ENCODE measurements at places on chromosomes 7 and 10.
A peak's percentile ranks its signal among the peaks of the same experiment; 100 is the strongest.

DNA sequence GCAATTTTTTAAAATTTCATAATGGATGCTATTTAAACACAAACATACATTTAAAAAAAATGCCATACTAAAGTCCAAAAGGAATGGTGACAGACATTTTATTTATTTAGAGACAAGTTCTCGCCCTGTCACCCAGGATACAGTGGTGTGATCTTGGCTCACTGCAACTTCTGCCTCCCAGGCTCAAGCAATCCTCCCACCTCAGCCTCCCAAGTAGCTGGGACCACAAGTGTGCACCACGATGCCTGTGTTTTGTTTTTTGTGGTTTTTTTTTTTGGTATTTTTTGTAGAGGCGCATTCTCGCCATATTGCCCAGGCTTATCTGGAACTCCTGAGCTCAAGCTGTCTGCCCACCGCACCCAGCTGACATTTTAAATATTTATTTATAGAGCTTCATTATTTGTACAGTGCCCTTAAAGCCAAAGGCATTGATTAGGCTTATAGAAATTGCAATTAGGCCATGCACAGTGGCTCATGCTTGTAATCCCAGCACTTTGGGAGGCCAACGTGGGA is 703.5 kb downstream of the AUTS2 start:
- no peak for DNase-seq
- no peaks in the 10 kb centered on the region for H3K36me3 ChIP-seq
- peaks cover 4% of the 10 kb centered on the region for H3K27me3 ChIP-seq
- H3K27ac ChIP-seq: no peak overlapping the region
- H3K4me3 ChIP-seq: no peak overlapping the region

DNA sequence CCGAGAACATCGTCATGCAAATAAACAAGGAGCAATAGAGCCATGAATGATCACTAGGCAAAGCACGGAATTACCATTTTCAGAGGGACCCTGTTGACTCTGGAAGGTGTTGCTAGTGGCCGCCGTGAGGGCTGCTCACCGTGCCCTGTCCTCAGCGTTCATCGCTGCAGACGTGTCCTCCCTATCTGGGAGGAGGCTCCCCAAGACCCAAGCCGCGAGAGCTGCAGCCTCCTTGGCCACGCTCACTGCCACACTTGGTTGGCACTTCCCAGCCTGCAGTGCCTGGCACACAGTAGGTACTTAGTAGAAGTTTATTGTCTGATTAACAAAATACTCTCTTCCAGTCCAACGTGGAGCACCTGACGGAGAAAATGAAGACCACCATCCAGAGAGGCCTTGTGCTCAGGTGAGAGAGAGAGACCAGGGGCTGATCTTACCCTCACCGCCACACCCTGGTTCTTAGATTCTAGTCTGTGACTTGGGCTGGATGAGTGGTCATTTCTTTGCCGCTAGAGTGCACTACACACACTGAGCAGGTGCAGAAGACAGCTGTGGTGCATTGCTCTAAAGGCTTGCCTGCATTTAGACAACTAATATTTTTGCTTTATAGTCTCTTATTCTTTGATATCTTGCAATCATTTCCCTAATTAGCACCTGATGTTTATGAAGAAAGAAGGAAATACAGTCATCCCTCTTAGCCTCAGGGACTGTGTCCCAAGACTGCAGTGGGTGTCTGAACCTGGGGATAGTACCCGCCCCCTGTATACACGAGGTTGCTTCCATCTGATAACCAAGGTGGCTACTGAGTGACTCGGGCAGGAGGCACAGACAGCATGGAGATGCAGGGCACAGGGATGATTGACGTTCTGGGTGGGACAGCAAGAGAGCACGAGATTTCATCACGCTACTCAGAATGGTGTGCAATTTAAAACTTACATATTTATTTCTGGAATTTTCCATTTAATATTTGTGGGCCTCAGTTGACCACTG is 40.3 kb downstream of the PITRM1 start:
- H3K27me3 ChIP-seq: no peaks in the 10 kb centered on the region
- H3K4me3 ChIP-seq: no peak overlapping the region
- H3K4me1 ChIP-seq: no peaks in the 10 kb centered on the region

GRCh38 chr10:123101872-123102271 is 33.9 kb upstream of the HMX3 start:
- H3K27me3 ChIP-seq: peaks cover 5% of the 10 kb centered on the region
- H3K4me3 ChIP-seq: no peak overlapping the region
- H3K27ac ChIP-seq: no peak overlapping the region
- no peak for DNase-seq

- DNase-seq: no peak
- H3K27me3 ChIP-seq: no peaks in the 10 kb centered on the region
- H3K4me3 ChIP-seq: no peak overlapping the region
- H3K4me1 ChIP-seq: no peaks in the 10 kb centered on the region
- no peaks in the 10 kb centered on the region for H3K36me3 ChIP-seq
Observed at GRCh38 chr10:17109475-17110207, 20.0 kb downstream of the CUBN start.

GRCh38 chr7:141676618-141677017 is 25.3 kb downstream of the DENND11 start:
- H3K27ac ChIP-seq: no peak overlapping the region
- peaks cover 22% of the 10 kb centered on the region for H3K36me3 ChIP-seq
- peaks cover 7% of the 10 kb centered on the region for H3K4me1 ChIP-seq

GRCh38 chr10:65753532-65753931 is 1172.3 kb upstream of the LRRTM3 start:
- no peak overlapping the region for H3K27ac ChIP-seq
- H3K4me1 ChIP-seq: no peaks in the 10 kb centered on the region
- H3K27me3 ChIP-seq: no peaks in the 10 kb centered on the region

DNA sequence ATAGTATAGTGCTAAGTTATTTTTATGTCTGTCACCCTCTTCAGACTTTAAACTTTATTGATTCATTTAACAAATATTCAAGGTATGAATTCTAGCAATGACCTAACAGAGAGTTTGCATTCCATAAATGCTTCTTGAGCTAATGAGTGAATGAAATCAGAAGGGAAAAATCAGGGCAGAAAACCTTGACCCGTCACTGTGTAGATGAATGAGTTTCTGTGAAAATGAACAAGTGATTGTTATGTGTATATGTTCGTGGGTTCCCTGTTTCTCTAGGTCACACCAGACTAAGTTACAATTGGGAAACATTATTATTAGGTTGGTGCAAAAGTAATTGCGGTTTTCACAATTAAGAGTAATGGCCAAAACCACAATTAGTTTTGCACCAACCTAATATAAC is 30.1 kb downstream of the APBB1IP start:
- H3K27me3 ChIP-seq: no peaks in the 10 kb centered on the region
- H3K27ac ChIP-seq: no peak overlapping the region
- peaks cover 3% of the 10 kb centered on the region for H3K4me1 ChIP-seq
- H3K4me3 ChIP-seq: no peak overlapping the region
- H3K36me3 ChIP-seq: no peaks in the 10 kb centered on the region

GRCh38 chr10:44180321-44181168 is 204.4 kb downstream of the CXCL12 start:
- H3K27me3 ChIP-seq: no peaks in the 10 kb centered on the region
- no peak overlapping the region for H3K27ac ChIP-seq
- no peaks in the 10 kb centered on the region for H3K4me1 ChIP-seq
- H3K4me3 ChIP-seq: no peak overlapping the region

GRCh38 chr7:96697822-96698221 is 11.8 kb downstream of the SEM1 start:
- no peak overlapping the region for H3K4me3 ChIP-seq

DNA sequence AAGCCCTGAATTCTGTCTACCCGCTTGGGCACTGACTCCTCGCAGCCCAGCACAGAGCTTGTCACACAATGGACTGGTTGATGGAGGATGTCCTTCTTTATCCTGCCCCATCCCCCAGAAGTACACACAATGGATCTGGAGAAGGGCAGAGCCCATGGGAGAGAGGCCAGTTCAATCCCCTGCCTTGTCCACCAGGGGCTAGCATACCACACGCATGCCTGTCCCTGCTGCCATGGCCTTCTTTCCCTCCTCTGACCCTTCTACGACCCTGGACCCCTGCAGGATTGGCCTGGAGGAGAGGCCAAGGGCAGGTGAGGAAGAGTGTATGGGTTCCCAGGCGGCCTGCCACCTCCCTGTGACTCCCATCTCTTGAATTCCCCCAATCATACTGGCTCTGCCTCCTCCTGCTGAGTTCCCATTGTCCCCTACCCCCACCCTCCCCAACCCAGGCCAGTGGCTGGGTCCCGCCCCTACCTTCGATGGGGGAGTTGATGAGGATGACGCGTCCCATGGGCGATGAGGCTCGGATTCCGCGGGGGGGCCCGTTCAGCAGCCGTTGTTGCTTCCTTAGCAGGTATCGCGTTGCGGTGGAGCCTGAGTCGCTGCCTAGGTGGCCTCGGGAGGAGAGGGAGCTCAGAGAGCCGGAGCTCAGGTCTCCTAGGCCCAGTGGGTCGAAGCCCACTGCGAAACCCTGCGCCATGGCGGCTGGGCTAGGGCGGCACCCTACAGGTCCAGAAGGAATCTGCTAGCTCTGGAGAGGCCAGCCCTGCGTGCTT is 1.2 kb downstream of the PDZD7 start:
- H3K4me1 ChIP-seq: peaks cover 36% of the 10 kb centered on the region
- DNase-seq: no peak
- no peak overlapping the region for H3K4me3 ChIP-seq
- peaks cover 49% of the 10 kb centered on the region for H3K27me3 ChIP-seq
- H3K27ac ChIP-seq: no peak overlapping the region
- H3K36me3 ChIP-seq: no peaks in the 10 kb centered on the region

GRCh38 chr7:111486472-111487142 is 75.7 kb downstream of the IMMP2L start:
- no peak for DNase-seq
- H3K27me3 ChIP-seq: no peaks in the 10 kb centered on the region
- no peaks in the 10 kb centered on the region for H3K4me1 ChIP-seq
- H3K4me3 ChIP-seq: no peak overlapping the region

GRCh38 chr10:43955978-43956377 is 307.3 kb upstream of the ZNF32 start:
- DNase-seq: no peak
- H3K27ac ChIP-seq: no peak overlapping the region
- H3K4me3 ChIP-seq: no peak overlapping the region
- peaks cover 7% of the 10 kb centered on the region for H3K36me3 ChIP-seq
- peaks cover 4% of the 10 kb centered on the region for H3K27me3 ChIP-seq

DNA sequence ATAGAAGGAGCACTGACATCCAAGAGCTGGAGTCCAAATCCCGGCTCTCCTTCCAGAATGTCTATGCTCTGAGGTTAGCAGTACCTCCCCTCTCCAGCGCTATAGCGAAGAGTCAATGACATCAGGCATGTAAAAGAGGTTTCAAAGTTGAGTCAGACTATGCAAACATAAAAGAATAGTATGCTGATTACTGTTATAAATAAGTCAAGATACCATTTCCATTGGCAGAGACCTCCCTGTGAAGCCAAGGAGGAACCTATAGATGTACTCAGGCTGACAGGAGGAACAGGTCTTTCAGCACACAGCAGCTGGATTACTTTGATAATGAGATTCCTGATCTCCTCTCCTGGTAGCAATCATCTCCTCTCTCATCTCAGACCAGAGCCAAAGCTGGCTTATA is 103.9 kb upstream of the EFCAB10 start:
- H3K4me1 ChIP-seq: peaks cover 86% of the 10 kb centered on the region
- no peaks in the 10 kb centered on the region for H3K27me3 ChIP-seq
- DNase-seq: no peak
- no peak overlapping the region for H3K4me3 ChIP-seq
- no peak overlapping the region for H3K27ac ChIP-seq
- peaks cover 13% of the 10 kb centered on the region for H3K36me3 ChIP-seq

GRCh38 chr10:3786295-3787015 is 1.4 kb upstream of the KLF6 start:
- no peaks in the 10 kb centered on the region for H3K27me3 ChIP-seq
- peaks cover 13% of the 10 kb centered on the region for H3K36me3 ChIP-seq
- peak; percentile 68 for DNase-seq
- peak overlapping the region; percentile 79 for H3K4me3 ChIP-seq
- H3K4me1 ChIP-seq: peaks cover 38% of the 10 kb centered on the region

- H3K27me3 ChIP-seq: no peaks in the 10 kb centered on the region
- no peak overlapping the region for H3K4me3 ChIP-seq
- H3K27ac ChIP-seq: peak overlapping the region; percentile 93
- H3K4me1 ChIP-seq: peaks cover 46% of the 10 kb centered on the region
- peaks cover 16% of the 10 kb centered on the region for H3K36me3 ChIP-seq
Observed at GRCh38 chr10:60521974-60522405, 132.3 kb upstream of the ANK3 start.

DNA sequence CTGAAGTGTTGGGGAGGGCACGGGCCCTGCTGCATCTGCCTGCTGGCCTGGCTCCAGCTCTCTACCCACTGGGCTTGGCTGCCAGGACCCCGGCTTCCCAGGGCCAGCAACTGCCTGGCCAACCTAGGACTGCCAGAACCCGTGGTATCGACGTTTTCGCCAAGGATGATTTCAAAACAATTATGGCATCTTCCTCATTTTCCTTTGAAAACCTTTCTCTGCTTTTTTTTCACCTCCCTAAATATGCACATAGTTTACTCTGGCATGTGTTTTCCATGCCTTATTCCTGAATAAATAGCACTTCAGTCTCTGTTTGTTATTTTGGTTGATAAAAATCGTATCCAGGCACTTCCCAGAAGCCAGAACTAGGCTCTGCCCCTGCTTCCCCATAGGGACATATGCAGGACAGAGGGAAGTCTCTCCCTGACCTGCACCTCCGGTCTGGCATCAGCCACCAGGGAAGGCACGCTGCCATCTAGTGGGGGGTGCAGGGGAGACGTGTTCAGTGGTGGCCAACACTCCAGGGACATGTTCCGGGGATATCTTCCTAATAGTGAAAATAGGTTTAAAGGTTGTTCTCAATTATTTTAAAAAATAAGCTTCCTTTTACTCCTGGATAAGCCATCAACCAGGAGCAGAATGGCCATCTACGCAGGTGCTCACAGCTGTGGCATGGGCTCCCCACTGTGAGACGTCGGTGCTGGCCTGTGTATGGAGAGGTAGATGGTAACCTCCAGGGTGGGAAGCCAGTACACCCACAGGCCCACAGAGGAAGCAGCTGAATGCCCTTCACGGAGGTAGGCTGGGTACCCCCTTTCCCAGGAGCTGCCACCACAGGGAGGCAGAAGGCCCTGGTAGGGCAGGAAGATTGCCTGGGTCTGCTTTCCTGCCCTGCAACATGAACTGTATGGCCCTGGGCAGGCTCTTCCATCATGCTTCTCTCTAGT is 30.7 kb upstream of the ANTXRL start:
- H3K4me1 ChIP-seq: peaks cover 3% of the 10 kb centered on the region
- H3K27me3 ChIP-seq: no peaks in the 10 kb centered on the region
- H3K36me3 ChIP-seq: no peaks in the 10 kb centered on the region
- peak; percentile 83 for DNase-seq
- no peak overlapping the region for H3K4me3 ChIP-seq

- peak overlapping the region; percentile 79 for H3K27ac ChIP-seq
- peak; percentile 25 for DNase-seq
- peaks cover 22% of the 10 kb centered on the region for H3K4me1 ChIP-seq
- no peaks in the 10 kb centered on the region for H3K36me3 ChIP-seq
- no peaks in the 10 kb centered on the region for H3K27me3 ChIP-seq
Observed at GRCh38 chr10:73646598-73647041, 5.3 kb upstream of the MYOZ1 start.

Data from WTC11 (cell line).